MCF 10A (cell line): ENCODE measurements at places on chromosomes 6 and 20. TPM values are rescaled to one million over a fixed set of nuclear protein-coding genes. Genes with fewer than 3 reads are reported as not detected.

GRCh38 chr20:16352751-16353416 lies 220.4 kb downstream of the KIF16B start:
- no peaks in the 10 kb centered on the region for H3K36me3 ChIP-seq
- no peak overlapping the region for H3K27ac ChIP-seq
- DNase-seq, result no peak
- H3K4me1 ChIP-seq, result no peaks in the 10 kb centered on the region
- H3K27me3 ChIP-seq, result no peaks in the 10 kb centered on the region

DNA sequence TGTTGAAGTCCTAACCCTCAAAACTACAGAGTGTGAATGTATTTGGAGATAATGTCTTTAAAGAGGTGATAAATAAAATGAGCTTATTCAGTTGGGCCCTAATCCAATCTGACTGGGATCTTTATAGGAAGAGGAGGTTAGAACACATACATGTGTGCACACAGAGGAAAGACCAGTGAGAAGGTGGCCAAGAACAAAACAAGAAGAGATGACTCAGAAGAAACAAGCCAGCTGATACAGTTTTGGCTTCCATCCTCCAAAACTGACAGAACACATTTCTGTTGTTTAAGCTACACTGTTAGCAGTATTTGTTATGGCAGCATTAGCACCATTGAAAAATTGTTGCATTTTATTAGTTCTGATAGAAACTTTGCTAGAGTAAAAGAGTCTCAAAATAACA lies 609.3 kb upstream of the IMPG1 start:
- H3K36me3 ChIP-seq, result no peaks in the 10 kb centered on the region
- no peaks in the 10 kb centered on the region for H3K27me3 ChIP-seq
- no peak overlapping the region for H3K27ac ChIP-seq
- H3K4me1 ChIP-seq, result no peaks in the 10 kb centered on the region
- no peak overlapping the region for H3K4me3 ChIP-seq

DNA sequence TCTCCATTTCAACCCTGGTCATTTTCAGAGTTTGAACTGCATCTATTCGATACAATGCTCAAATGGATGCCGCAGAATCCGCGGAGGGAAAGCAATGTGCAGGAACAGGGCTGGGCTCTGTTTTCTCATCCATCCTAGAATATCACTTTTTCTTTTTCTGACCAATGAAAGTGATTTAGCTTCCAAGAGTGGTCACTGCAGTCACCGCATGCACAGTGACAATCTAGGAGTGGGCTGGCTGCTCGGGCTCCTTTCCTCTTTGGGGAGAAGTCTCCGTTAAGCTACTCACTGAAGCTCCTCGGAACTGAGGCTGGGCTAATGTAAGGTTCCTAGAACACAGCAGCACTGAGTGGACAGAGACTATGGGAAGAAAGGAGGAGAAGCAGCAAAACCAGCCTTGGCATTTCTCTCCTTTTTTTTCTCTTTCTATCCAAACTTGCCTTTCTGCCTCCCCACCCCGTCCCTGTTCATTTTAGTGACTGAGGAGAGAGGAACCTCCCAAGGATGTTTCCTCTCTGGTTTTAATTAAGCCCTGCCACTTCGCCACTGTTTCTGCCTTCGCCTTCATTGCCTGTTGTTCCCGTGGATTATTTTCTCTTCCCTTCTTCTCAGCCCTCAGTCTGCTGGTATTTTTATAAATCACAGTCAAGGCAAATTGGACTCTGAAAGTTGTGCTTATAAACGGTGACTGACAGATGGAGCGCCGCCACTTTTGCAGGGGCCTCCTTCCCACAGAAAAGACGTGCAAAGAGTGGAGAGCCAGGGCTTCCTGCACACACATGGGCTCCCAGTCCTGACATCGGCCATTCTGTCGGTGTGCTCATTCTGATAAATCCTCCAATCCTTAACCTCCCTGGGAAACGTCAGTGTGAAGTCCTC lies 41.1 kb downstream of the RAMACL start:
- H3K36me3 ChIP-seq, result peaks cover 66% of the 10 kb centered on the region
- no peak for DNase-seq
- H3K27ac ChIP-seq, result no peak overlapping the region

DNA sequence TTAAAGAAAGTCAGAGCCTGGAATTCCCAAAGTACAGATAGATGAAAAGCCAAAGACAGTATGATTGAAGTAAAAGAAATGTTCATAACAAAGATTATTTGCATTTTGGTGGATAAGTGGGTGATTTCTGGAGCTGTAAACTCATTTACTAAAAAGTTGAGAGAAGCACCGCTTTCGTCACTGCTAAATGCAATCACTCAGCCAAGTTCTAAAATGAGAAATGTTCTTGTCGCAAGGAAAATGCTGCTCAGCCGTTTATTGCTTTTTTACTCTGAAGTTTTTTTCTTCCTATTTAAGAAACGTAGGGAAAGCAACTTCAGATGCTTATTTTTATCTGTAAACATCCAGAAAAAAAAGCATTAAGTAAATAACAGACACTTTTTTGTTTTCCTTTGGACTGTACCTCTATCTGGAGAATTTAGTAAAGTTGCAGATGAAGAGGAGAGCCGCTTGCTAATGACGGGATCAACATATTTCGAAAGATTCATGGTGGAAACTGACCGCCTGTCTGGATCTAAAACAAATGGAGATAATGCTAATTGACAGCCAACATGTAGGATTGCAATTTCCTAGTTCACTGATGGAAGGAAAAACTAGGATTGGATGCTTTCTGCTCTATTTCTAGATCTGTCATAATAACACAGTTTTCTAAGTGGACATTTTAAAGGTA lies 93.8 kb upstream of the BCLAF1 start:
- H3K27ac ChIP-seq, result no peak overlapping the region
- no peaks in the 10 kb centered on the region for H3K27me3 ChIP-seq
- no peaks in the 10 kb centered on the region for H3K4me1 ChIP-seq
- H3K36me3 ChIP-seq, result no peaks in the 10 kb centered on the region

GRCh38 chr20:38883081-38883980 lies 42.9 kb upstream of the FAM83D start:
- H3K4me3 ChIP-seq, result no peak overlapping the region
- peaks cover 10% of the 10 kb centered on the region for H3K4me1 ChIP-seq
- H3K36me3 ChIP-seq, result no peaks in the 10 kb centered on the region
- H3K27me3 ChIP-seq, result no peaks in the 10 kb centered on the region

COL9A1 gene
- not detected in 2 replicates for total RNA-seq

HDGFL1 gene
- not detected in 2 replicates for total RNA-seq

TSHZ2 gene
- total RNA-seq, result 1.6 and 2.3 TPM in 2 replicates

ZSCAN23 gene
- total RNA-seq, result 3.0 and 4.7 TPM in 2 replicates

CNBD2 gene
- total RNA-seq, result 2.2 and 3.4 TPM in 2 replicates
